Brain (organoid and tissue), 16 donors: ENCODE measurements at places on chromosomes 16 and 17.

DNA sequence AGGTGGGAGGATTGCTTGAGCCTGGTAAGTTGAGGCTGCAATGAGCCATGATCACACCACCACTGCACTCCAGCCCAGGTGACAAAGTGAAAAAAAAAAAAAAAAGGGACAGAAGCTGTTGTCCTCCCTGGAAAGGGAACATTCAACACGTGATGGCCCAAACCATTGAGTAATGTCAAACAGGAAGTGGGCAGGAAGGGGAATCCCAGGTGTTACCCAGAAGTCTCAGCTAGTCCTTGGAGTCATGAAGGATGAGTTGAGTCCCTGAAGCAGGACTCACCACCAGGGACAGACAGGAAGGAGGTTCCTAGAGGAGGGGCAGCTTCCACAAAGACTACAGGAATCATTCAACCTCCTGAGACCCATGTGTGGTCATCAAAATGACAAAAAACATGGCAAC, 19.8 kb upstream of the CMIP start:
- DNase-seq = no peak

GRCh38 chr16:88686062-88686438, 257 bp downstream of the SNAI3 start:
- DNase-seq = no peak

DNA sequence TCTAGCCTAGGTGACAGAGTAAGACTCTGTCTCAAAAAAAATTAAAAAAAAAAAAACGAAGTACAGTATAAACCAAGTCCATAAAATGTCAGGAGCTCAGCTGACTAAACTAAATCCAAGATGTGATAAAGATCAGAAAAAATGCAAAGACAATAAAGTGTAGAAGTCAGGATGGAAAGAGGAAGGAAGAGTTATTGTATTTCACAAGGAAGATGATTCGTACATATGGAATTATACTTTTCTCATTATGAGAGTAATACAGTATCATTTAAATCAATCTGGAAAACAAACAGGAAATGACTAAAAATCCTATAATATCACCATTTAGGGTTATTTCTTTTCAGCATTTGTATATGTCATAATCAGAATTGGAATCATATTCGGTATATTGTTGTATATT, 11.4 kb upstream of the APOH start:
- no peak for DNase-seq

- no peak for DNase-seq
Observed at GRCh38 chr16:53732296-53732929, 28.5 kb downstream of the FTO start.

DNA sequence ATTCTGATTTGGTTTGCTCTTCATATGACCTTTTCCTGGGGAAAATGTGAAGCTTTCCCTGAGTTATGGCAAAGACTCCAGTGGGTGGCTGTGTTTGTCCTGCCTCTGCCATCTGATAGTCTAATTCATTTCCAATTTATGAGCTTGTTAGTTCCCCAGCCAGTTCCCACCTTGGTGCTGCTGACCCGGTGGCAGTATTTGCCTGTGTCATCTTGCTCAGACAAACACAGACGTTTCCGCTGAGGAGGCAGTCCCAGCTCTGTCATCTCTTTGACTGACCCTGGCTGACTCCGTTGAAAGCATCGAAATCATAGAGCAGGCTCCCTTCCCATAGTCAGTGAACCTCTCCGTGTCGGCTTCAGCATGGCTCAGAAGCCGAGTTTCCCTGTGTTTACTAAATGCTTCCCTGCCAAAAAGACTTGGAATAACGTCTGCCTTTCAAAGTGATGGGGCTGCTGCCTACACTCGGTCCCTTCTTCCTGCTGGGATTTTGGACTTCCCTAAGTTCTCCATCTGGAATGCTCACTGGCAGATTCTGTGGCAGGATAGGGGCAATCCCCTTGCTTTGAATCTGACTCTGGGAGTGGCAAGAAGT, 538.3 kb downstream of the NPIPA7 start:
- DNase-seq = peak; percentile 95

- DNase-seq = no peak
Observed at GRCh38 chr17:34368196-34368945, 5.3 kb upstream of the CCL1 start.

- DNase-seq = peak; percentile 97
Observed at GRCh38 chr17:82098169-82098938, at the start of gene FASN. Gene FASN (minus strand): TSS chr17:82098236. CDS start chr17:82096445, 1,791 bp downstream.

DNA sequence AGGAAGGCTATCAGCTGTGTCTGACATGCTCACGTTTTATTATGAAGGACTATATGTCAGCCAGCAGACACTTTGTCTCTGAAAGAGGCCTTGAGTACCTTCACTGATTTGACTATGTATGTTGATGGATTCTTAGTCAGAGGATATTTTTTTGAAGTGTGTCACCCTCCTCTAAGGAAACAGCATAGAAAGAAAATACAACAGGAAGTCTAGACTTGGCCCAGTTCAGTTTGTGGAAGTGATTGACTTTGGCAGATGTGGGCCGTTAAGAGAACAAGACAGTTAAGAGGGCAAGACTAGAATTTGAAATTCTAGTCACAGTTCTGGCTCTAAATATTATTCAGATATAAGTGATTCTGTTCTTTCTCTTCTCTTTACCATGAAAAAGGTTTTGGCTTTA, 471.5 kb downstream of the CDH8 start:
- DNase-seq = no peak

DNA sequence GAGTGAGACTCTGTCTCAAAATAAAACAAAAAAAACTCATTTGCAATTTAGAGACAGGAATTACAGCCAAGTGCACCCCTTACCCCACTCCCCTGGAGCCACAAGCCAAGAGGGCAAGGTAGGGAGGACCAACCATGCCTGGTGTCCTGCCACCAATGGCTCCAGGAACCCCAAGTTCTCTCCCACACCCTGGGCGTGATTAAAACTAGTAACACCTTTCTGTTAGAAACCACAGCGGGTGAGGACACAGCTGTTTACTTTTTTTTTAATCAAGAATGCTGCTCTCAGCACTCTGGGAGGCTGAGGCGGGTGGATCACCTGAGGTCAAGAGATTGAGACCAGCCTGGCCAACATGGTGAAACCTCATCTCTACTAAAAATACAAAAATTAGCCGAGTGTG, 38.1 kb downstream of the ANKRD11 start:
- DNase-seq = no peak

DNA sequence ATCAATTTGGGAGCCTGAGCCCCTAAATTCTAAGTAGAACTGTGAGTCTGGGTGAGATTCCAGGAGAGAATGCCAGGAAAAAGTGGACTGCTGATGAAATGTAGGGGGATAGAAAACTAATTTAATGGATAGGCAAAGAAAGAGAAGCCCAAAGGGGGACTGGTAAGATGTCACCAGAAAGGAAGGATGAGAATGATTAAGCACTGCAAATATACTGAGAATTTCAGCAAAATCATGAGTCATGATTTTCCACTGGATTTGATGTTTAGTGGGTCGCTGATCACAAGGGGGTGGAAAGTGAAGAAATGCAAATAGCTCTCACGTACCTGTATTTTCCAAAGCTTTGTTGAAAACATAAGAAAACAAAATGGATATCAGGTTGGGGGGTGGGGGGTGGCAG, 201.8 kb downstream of the SLC39A11 start:
- no peak for DNase-seq

DNA sequence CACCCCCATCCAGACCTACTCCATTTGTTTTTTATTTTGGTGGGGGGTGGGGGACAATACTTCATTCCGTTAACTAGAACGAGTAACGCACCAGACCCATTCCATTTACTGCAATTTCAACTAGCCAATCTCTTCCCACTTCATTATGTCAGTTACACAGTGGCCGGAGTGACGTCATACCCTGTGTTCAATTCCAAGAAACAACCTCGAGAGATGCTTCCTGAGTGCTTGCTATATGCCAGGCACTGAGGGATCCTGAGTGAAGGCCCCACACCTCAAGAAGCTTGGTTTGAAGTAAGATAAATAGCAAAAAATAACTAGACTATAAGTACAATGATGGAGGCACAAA, 9.1 kb upstream of the SIAH1 start:
- DNase-seq = no peak

GRCh38 chr16:57930533-57930932, 40.4 kb downstream of the CNGB1 start:
- no peak for DNase-seq

DNA sequence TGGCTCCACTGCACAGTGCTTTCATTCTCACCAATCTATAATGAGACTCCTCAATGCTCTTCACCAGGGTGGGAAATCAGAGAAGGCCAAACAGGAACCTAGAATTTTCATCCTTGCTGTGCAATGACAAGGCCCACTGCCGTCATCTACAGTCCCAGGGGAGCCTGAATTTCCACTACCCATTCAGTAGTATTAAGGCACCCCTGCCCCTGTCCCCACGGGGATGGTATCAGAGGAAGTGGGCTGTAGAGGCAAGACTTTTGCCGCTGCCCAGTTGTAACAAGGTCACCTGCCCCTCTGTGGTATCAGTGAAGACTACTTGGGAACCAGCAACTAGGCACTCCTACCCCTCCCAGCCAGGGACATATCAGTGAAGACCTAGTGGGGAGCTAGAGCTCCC, 104.5 kb downstream of the C16orf78 start:
- no peak for DNase-seq

- no peak for DNase-seq
Observed at GRCh38 chr17:63369233-63369632, 76.9 kb downstream of the CYB561 start.

GRCh38 chr17:79495665-79496064, 115.2 kb downstream of the RBFOX3 start:
- no peak for DNase-seq

DNA sequence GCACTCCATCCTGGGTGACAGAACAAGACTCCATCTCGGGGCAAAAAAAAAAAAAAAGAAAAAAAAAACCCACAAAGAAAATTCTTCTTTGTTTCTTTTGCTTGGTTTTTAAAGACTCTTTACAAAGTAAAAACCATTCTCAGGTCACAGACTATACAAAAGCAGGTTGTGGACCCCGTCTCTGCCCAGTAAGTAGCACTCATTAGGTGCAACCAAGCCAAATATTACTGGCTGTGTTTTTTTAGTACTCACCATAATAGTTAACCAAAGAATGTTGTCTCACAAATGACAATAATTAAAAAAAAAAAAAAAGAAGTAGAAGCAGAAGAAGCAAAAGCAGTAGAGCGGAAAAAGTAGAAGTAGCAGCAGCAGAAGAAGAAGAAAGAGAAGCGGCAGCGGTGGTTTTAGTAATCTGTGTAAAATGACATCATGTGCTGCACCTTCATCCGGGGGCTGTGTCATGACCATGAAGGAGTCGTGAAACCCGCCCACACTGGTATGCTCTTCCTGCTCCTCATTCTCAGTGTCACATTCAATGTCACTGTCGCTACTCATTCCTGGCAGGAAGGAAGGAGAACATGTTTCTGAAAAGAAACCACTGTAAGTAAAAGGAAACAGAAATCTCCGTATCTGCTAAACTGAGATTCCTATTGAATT, 105.4 kb downstream of the TRIM37 start:
- DNase-seq = no peak

DNA sequence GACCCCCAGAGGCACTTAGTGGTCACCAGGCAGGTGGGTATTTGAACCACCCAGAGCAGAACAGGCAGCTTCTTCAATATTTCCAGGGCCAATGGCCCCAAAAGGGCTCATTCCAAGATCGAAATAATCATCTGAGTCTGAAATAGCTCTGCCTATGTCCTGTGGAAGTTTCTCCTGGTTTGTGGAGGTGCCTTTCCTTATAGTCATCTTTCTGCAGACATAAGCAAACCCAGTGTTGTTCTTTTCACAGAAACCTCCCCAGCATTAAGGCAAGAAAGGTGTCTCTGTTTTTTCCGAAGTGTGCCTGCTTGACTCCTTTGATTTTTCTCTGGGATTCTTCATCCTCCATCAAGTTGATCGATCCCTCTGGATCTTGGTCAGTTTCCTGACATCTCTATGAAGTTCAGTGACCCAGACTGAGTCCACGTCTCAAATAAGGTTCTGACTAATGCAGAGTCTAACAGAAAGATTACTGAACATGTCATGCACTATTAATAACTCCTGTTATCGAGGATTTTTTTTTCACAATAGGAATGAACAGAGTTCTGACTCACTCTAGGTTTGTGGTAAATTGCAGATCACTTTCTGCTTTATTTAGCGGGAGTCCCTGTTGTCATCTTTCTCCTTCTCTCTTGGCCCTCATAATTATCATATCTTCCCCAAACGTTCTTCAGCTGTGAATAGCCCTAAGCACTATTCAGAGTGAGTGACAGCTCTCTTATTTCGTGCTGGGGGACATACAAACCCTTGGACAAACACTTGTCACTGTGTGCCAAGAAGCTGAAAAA, 1.5 kb downstream of the LRRC3C start:
- no peak for DNase-seq

- DNase-seq = no peak
Observed at GRCh38 chr16:51392521-51393187, 241.6 kb upstream of the SALL1 start.

DNA sequence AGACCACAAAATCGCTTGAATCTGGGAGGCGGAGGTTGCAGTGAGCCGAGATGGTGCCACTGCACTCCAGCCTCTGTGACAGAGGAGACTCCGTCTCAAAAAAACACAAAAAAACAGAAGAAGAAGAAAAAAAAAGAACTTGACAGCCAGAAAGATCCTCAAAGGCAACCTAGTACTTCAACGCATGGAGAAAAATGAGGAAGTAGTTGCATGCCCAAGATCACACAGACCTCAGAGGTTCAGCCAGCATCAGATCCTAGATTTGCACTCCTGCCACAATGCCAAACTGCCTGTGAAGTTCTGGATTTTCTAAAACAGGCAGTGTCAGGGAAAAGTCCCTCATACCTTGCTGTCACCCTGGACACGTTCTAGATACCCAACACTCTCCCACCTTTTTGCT, 1.5 kb downstream of the ATPAF2 start:
- no peak for DNase-seq

- DNase-seq = no peak
Observed at GRCh38 chr17:78896091-78896833, 6.7 kb downstream of the CEP295NL start.

DNA sequence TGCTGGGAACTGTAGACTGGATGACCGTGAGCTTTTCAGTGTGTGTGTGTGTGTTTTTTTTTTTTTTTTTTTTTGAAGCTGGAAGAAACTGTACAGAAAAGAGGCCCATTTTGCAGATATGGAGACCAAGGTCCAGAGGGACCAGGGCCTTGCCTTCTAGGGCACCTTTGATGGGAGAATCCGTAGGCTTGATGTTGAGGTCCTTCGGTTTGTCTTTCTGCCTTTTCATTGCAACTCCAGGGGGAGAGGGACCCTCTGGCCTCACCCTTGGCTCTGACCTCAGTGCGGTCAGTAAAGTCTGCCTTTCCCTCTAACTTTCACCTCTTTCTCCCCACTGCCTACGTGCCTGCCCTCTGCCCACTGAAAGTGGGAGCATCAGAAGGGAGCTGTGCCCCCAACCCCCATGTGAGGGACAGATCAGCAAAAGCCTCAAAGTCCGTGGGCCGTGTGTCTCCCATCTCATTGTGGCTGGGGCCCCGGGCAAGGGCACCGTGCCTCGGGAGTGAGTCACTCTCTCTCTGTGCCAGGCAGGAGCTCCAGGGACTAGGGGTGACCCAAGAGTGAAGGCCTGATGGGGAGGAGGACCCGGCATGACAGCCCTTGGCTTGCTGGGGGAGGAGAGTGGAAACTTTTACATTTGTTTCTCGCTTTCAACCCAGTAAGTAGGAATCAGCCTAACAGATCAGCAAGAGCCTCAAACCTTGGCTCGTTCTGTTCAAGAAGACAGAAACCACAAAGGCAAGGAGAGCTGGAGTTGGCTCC, 123.6 kb downstream of the CMIP start:
- no peak for DNase-seq
